Mesenchymal stem cell (in vitro differentiated cells and primary cell): ENCODE measurements at places on chromosomes 2 and 18.

- DNase-seq = no peak
Measured at GRCh38 chr2:233034091-233034882, 1.8 kb downstream of the NEU2 start.

GRCh38 chr18:43916984-43917383 lies 639.7 kb upstream of the SYT4 start:
- no peak for DNase-seq

DNA sequence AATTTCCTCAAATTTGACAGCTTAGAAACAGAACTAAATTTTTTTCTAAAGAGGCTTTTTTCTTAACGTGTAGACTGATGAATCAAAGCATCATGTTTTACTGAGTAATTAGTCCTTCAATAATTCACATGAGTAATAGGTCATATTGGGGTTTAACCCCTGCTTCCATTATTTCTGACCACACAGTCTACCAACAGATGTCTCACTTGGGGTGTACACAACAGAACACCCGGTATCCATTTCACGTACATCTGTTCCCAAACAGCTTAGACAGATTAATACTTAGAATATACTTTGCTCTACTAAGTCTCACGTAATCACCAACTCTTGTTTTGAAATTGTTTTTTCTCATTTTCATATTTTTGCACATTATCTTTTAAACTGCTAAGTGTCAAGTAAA lies 14.8 kb downstream of the CERKL start:
- no peak for DNase-seq

- DNase-seq = no peak
Measured at GRCh38 chr18:60656553-60656952, 284.0 kb upstream of the MC4R start.

DNA sequence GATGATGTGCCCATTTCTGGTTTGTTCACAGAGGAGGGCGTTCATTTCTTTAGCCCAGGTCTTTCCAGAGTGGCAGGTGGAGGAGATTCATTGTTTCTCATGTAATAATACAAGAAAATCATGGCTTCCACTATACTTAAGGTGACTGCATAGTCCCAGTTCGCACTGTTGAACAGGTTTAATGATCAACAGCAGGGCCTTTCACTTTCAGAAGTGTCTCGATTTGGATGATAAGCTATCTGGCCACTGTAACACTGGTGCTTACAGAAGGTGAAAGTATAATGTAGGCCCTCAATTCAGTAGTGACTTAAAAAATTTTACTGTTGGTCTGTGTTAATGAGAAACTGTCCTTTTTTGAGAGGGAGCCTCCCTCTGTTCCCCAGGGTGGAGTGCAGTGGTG lies 1.4 kb downstream of the RMC1 start:
- DNase-seq = no peak

- DNase-seq = peak; percentile 84
Measured at GRCh38 chr2:30239308-30239985, 8.1 kb downstream of the LBH start.

DNA sequence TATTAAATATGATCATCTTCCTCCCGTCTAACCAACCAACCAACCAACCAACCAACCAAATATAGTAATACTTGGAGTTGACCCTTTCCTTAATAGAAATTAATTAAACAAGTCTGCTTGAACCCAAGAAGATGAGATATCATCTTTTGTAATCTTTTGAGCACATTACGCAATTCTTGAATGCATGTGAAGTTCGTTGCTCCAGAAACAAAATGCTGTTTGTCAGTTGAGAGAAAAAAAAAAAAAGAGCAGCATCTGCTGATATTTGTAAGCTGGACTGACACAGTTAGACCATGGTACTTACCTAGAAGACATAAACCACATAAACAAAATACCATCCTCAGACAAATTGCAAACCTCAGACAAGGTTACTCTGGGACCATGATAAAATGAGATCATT lies 9.2 kb upstream of the SERPINB2 start:
- peak; percentile 47 for DNase-seq

DNA sequence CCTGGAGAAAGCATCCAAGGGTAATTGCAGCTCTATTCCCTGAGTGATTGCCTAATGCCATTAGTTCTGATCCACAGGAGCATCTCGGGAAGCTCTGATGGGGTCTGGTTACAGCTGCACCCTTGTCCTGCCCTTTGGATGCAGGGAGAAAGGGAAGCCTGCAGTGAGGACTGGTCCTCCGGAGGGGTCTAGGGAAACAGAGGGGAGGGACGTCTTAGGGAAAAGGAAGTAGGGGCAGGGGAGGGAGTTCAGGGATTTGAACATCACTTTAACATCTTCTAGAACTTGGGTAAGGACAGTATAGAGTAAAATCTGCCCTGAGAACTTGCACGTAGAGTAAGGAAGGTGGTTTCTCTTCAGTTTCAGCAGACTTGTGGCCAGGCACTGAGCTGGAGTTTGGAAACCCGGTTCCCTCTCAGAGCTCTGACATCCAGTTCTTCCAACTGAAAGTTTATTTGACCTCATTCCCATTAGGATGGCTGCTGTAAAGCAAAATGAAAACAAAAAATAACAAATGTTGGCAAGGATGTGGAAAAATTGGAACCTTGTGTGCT lies 20.5 kb downstream of the ONECUT2 start:
- DNase-seq = no peak

- DNase-seq = no peak
Measured at GRCh38 chr2:132760405-132760804, 90.4 kb upstream of the LYPD1 start.

GRCh38 chr2:121705390-121705789 lies 31.3 kb downstream of the NIFK start:
- DNase-seq = no peak
